ENCODE measurements at places on chromosomes 3 and 15.

GRCh38 chr3:78888635-78889034, 879.2 kb downstream of the ROBO1 start:
- no peak for DNase-seq

DNA sequence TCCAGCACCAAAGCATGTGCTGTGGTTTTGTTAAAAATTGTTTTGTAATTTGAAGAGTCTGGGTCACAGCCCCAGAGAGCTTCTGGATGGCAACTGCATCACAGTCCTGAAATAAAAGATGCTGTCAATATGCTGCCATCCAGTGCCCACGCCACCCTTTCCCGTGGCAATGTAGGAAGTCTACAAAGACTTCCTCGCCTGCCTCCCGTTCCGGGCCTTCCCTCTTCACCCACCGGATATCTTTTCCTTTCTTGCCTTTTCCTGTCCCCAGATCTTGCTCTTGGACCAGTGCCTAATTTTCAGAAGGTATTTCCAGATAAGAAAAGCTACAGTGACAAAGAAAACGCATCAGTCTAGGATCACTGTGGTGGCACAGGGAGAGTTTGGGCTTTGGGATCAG, 85.3 kb upstream of the RNU6-1 start:
- DNase-seq = no peak

DNA sequence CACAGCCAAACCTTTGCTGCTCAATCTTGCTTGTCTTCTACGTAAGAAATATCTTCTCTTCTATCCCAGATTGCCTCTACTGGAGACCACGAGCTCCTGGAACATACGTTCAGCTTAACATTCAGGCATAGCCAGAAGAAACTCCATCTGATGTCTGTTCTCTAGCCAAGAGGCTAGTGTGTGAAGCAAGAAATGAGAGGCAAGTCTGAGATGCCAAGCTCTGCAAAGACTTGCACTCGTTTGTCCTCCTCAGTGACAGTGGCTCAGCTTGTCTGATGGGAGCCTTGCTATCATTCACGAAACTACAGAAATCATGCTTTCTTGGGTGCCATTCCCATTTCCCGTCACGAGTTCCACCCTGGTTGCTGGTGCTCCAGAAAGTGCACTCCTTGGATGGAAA, at the start of gene SCN10A:
Gene SCN10A (minus strand): TSS at position 192 of the 400 bp plus-strand sequence. CDS start 22,207 bp downstream, outside the sequence.
- DNase-seq = no peak

DNA sequence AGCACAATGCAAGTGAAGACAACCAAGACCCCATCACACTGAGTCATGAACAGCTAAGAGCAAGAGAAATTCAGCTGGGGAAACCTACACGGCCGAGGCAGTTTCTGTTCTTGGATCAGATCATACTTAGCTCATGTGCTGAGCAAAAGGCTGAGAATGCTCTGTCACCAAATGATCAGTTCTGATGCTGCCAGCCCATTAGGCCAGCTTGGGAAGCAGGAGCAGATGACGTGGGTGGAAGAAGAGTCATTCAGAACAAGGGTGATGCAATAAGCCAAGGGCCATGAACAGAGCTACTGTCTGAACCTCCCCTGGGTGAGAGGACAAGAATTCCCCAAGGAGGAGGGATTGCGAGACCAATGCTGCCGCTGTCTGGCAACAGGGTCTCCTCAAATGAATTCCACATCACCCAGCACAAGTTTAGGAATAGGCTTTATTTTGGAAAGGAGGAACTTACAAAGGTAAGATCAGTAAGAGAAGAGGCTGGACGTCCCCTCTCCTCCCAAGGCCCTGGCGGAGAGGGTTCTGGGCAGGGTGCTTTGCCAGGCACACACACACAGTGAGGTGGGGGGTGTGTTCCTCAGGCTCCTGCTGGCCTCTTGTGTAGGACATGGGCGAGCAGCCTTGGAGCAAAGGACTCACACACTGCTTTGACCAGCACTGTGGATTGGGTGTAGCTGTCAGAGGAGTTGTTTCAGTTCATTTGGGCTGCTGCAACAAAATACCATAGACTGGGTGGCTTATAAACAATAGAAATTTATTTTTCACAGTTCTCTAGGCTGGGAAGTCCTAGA, 65.6 kb upstream of the CTXND1 start:
- peak; percentile 95 for DNase-seq

- no peak for DNase-seq
Measured at GRCh38 chr3:54665016-54665600, 262.8 kb downstream of the LRTM1 start.

DNA sequence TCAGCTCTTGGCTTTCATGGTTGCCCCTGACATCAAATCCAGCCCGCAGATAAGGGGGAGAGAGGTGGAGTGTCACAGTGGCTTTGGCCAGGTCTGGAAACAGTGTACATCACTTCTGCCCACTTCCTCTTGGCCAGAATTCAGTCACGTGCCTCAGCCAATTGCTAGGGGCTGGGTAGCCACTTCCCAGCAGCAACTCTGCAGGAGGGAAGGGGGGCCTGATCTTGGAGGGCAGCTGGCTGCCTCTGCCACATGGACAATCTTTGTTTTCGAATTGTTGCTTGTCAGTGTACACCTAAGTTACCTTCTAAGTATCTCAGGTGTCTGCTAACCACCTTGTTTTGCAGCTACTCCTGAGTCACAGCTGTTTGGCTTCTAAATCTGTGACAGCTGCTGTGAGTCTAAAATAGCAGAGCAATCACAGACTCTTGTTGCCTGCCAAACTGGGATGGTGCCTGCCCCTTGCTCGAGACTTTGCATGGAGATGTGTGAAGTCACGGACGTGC, 41.0 kb upstream of the LIMD1 start:
- peak; percentile 70 for DNase-seq

GRCh38 chr3:170761103-170761502, 108.9 kb downstream of the RPL22L1 start:
- DNase-seq = no peak

GRCh38 chr3:155639462-155640055, 105.3 kb downstream of the PLCH1 start:
- DNase-seq = no peak

DNA sequence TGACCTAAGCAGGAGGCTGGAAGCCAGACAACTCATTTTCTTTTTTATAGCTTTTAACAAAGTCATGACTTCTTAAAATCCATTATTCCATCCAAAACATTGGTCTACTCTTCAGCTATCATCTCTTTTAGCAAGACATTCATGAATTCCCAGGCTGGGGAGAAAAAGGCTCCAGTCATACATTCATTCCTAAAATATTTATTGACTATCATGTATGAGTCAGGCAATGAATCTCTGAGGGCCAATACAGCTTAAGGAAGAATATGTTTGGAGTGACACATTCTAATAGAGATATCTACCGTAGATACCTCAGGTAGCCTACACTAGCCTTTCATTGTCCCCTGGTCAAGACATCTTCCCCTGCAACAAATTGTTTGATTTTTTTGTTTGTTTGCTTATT, 196.4 kb upstream of the NANOGP8 start:
- peak; percentile 74 for DNase-seq
